Umbilical cord (tissue), 2 donors: ENCODE measurements at places on chromosomes 7 and 10.

- no peak for DNase-seq
These were observed 195.5 kb upstream of the HPS1 start for GRCh38 chr10:98642281-98642680.

DNA sequence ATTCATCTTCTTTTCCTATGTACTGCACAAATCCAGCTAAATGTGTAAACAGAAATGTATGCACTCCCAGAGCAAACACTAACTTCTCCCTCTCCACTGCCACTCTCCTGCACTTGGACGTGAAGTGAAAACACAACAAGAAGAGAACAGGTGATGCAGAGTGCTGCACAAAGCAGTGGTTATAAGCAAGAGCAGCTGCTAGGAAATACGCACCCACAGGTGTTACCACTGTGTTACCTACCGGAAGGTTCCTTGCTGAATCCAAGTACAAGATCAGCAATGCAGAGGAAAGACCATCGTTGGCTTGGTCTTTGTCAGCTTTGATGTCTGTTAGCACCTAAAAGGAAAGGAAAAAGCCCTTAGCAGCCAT lies 54.6 kb upstream of the NCAPG2 start:
- no peak for DNase-seq

- DNase-seq = no peak
These were observed 128.0 kb downstream of the ZMIZ1 start for GRCh38 chr10:79196470-79197461.

DNA sequence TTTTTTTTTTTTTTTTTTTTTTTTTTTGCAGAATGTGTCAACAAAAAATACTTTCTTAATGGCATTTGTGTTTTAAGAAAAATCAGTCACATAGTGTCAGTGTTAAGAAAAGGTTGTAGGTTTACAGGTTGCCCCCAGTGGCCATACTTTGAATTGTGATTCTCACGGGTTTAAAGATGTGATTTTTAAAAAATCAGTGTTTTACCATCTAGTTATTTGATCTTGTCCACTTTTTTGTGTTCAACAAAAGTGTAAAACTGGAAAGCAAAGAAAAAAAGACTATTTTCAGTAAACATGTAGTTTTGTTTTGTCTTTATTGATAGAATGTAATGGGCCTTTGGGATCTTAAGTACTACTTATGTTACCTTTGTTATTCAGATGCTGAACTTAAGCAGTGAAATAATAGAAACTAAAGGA lies 25.7 kb downstream of the SUV39H2 start:
- DNase-seq = peak; percentile 19

GRCh38 chr10:84493361-84493760 lies 165.0 kb downstream of the CCSER2 start:
- no peak for DNase-seq

DNA sequence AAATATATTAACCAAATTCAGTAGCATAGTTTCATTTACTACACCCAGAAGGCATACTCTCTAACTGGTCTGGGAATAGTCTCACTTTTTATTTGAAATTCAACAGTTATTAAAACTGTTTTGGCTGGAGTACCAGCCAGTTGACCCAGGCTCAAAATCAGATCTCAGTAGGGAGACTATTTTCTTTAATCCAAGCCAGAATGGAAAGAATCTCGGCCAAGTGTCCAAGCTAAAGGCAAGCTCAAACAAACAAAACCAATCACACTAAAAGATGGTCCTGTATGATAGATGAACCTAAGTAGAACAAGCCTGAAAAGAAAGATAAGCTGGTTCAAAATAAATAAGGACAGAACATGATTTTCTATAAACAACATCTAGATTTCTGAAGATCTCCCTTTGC lies 259.6 kb upstream of the POM121L12 start:
- no peak for DNase-seq
